GM20000 (cell line): ENCODE measurements at places on chromosomes 6 and 20.
A peak's percentile ranks its signal among the peaks of the same experiment; 100 is the strongest.

DNA sequence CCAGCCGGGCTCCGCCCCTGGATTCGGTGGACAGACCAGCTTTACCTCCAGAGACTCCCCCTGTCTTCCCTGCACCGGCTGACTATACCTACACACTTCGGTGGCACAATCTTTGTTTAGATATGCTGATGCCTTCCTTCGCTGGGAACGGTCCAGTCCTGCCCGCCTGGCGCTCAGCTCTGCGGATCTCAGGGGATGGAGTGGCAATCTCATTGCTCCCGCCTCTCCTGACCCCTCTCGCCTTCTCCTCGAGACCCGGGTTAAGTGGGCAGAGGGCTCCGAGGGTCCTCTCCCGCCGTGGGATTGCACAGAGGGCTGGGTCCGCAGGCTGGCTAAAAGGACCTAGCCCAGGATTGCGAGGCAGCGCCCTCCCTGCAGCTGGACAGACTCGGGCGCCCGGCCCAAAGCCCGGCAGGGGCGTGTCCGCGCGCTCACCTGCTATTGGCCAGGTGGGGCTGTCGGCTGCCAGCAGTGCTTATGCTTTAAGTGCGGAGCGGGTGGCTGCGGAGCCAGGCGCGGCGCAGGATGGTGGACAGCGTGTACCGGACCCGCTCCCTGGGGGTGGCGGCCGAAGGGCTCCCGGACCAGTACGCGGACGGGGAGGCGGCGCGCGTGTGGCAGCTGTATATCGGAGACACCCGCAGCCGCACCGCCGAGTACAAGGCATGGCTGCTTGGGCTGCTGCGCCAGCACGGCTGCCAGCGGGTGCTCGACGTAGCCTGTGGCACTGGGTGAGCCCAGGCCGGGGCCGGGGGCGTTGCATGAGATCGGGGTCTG, at the start of gene GNMT:
GNMT (plus strand) TSS at position 512 of the 777 bp plus-strand sequence; CDS start at position 526, 14 bp downstream.
- peak; percentile 45 for DNase-seq

DNA sequence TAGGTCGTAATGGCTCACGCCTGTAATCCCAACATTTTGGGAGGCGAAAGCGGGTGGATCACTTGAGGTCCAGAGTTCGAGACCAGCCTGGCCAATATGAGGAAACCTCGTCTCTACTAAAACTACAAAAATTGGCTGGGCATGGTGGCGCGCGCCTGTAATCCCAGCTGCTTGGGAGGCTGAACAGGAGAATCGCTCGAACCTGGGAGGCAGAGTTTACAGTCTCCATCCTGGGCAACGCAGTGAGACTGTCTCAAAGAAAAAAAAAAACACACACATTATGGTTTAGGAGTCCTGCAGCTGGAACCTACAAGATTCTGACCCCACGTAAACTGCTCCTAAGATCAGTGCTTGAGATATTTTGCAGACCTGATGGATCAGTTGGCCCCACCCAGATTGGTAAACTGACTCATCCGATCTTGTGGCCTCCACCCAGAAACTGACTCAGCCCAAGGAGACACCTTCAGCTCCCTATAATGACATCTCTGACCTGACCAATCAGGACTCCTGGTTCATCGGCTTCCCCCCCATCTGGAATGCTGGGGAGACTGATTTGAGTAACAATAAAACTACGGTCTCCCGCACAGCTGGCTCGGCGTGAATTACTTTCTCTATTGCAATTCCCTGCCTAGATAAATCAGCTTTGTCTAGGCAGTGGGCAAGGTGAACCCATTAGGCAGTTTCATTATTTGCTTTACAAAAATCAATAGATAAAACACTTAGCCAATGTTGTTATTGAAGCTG, 96.2 kb upstream of the BTN3A2 start:
- no peak for DNase-seq

DNA sequence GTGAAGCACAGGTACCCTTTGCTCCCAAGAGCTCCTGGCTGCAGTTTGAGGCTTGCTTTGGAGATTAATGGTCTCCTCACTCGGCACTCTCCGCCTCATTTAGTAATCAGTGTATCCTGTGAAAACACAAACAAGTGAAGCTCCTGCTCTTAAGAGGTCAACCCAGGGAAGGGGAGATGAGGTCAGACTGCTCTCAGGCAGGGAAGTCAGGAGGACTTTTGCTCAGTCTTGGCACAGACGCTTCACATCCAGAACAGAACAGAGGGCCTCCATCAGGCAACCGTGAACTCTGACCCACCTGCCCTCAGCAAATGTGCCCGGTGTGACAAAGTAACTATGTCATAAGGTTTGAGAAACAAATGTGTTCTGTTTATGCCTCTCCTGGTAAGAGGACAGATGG, 428.8 kb upstream of the JARID2 start:
- no peak for DNase-seq

DNA sequence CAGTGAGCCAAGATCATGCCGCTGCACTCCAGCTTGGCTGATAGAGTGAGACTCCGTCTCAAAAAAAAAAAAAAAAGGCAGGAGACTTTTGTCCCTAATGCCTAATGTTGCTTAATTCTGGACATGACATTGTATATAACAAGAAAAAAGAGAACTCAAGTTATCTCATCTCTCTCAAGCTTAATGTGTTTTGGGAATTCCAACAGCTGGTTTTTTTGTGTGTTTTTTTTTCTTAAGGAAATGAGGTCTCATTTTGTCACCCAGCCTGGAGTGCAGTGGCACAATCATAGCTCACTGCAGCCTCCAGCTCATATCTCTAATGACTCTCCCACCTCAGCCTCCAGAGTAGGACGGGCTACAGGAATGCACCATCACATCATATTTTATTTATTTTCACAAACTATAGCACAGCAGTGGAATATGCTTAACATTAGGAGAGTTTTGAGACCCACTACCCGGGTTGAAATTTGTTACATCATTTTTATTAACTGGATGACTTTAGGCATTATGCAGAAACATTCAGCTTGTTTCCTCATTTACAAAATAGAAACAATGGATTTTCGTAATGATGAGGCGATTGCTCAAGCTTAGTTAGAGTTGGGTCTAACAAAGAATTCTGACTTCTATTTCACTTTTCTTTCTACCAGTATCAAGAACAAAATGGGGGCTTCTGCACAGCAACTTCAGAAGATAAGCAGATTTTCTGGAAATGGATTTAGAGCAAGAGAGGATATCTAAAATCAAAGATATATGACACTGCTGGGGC, 104.1 kb upstream of the BTN3A2 start:
- no peak for DNase-seq

DNA sequence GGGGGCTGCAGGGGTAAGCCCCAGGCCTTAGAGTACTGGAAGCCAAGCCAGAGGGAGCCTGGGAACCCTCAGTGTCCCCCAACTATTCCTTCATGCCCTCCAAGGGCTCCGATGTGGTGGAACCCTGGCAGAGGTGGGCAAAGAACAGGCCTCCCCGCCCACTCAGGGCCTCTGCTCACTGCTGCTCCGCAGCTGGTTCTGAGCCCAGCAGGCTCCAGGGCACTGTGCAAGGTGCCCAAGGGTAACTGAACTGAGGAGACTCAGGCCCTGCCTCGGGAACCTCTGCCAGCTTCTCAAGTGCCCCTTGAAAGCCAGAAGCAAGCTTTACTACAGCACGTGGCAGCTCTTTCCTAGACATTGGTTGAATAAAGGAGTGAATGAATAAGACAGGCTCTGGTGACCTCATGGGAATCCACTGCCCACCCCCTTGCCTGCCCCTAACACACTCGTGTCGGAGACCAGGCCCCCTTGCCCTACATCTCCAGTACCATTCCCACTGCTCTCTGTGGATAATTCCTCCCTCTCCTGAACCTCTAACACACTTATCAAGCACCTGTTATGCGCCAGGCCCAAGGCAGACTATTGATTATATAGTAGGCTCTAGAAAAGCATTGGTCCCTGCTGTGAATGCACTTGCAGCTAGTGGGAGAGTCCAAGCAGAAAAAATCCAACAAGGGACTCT, 55.0 kb downstream of the TOX2 start:
- DNase-seq = no peak

DNA sequence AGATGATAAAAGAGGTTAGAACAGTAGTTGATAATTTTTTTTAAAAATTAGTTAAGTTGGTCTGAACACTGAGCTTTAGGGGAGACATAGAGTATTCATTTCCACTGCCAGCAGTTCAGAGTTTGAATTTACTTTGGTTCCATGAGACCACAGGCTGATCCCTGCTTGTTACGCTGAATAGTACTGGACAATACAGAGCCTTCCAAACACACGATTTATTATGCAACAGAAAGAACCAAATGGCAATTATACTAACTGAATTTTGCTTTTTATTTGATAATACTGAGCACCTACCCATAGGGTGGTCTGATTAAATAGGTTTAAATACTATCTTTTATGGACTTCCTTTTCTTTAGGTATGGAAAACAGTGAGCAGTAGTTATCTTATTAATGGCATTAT, 111.4 kb downstream of the POPDC3 start:
- no peak for DNase-seq

GRCh38 chr20:35226126-35226883, at the start of gene MMP24:
Gene MMP24, plus strand, starts transcription at chr20:35226690. Its CDS starts 49 bp downstream, at chr20:35226739.
- DNase-seq = peak; percentile 53

- no peak for DNase-seq
These were observed 168.5 kb downstream of the MYLK4 start for GRCh38 chr6:2582268-2582667.

DNA sequence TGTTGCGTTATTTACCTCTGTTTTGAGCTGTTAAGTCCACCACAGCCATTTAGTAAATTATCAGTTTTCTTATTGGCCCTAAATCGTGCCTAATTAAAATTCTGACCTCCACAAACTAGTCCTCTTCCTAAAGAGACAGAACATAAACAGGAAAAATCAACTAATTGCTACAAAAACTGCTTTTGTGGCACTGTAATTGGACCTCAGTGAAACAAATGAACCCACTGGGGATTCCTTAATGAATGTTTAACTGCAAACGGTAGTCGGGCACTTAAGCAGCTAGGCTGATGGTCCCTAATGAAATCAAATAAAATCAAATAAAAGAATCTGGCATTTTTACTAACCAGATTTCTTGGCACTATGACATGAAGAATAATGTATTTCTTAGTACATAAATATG, 513.4 kb upstream of the SLC35B3 start:
- no peak for DNase-seq

GRCh38 chr6:107496892-107497684, 7.2 kb downstream of the SOBP start:
- DNase-seq = no peak

DNA sequence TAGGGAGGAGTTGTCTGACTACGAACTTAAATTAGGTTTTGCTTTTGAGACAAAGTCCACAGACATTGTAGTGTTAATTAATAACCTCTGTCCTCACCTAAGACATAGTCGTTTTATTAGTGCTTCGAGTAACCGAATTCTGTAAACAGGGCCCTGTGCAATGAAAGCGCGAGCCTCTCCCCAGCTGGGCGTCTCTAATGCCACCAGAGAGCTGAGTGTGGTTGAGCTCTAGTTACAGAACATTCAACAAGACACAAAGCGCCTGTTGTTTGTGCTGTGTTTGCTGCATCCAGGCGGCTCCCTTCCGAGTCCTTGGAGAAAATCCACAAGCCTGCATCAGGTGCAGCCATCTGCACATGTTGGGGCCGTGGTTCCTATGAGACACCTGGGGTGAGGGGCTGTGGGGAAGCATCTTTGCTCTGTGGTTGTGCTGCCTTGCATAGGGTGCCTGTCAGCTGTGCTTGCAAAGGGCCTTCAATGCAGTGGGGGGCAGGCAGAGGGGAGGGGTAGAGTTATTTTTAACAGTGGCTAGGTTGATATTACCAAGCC, 63.9 kb downstream of the CD164 start:
- DNase-seq = no peak

- DNase-seq = no peak
These were observed 735.7 kb upstream of the HS3ST5 start for GRCh38 chr6:115078555-115078954.

DNA sequence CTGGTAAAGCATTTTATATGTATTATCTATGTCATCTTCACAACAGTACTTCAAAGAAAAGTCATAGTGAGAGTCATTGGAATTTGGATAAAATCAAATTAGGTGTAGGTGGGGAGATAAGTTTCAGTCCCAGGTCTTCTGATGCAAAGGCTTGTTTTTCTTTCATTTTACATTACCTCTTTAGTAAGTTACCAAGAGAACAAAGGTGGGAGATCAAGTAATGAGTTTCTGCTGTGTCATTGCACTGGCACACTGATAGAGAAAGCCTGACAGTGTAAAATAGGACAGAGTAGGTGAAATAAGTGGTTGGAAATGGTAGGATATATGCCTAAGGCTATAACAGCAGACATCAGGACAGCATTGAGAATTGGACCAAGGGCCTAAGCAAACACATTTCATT, 250.4 kb downstream of the NKAIN2 start:
- no peak for DNase-seq

- DNase-seq = no peak
These were observed 39.4 kb downstream of the REPS1 start for GRCh38 chr6:138948546-138949179.

DNA sequence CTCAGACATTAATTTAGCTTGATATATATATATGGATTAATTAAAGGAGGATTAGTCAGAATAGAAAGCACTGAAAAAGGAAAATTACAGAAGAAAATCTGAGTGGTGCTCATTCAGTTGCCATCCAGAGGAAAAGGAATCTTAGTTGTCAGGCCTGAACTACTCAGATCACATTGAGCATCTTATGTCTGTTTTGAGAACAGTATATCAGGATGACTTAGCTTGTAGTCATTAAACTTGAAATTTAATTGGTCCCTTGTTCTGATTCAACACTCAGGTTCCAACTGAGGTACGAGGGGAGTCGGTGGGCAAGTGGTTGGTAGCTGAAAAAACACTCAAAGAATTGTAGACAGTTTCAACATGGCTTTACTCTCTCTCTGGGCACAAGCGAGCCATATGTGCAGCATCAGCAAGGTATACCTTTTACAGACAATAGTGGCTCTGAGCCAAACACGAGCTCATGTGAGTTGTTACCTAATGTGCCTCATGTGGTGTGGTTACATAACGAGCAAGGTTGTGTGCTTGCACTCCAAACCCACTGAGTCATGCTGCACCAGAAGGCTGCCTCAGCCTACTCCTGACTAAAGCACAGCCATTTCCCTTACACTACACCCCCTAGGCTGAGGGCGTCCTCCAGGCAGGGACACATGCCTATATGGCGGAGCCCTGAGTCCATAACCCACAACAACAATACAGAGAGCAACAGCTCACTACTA, 73.0 kb upstream of the HMGN3 start:
- DNase-seq = no peak

DNA sequence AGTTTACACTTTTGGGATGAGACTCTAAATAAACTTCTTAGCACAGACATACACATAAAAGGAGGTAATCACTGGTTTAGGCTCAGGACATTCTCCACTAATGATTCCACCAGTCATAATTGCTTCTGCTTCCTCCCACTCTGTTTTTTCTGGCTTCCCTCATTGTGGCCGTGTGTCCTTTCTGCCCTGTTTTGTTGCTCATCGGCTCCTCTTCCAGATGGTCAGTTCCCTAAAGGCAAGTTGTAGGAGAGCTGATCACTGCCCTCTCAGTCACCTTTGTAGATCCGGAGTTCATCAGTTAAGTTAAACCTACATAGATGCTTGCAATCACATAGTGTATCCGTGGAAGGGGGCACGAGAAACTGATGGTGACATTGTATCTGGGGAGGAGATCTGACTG, 200.5 kb upstream of the ARG1 start:
- no peak for DNase-seq

GRCh38 chr6:52595000-52595795, 18.3 kb upstream of the TRAM2 start:
- DNase-seq = peak; percentile 50
